ENCODE measurements at places on chromosomes 1 and 21.
A peak's percentile ranks its signal among the peaks of the same experiment; 100 is the strongest.

GRCh38 chr1:81937791-81938450, 137.2 kb downstream of the ADGRL2 start:
- DNase-seq, result no peak

DNA sequence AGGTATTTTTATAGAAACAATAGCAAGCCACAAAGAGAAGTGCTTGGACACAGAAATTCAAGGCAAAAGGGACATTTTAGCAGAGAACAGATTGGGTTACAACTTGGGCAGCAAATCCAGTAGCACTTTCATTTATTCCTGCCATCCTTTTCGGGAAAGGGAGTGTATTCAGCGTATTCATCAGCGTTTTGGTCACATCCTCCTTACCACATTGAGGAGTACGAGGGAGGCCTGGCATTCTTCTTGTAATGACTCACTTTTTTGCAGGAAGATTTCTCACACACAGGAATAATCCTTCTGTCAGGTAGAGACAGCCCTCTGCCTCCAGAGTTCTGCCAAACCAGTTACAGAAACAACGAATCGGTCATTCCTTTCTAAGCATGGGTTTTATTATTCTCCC, 18.1 kb upstream of the FAM78B start:
- peak; percentile 85 for DNase-seq

GRCh38 chr1:115332813-115333608, 5.0 kb downstream of the NGF start:
- no peak for DNase-seq

- DNase-seq, result peak; percentile 30
These were observed 35.4 kb downstream of the CD34 start for GRCh38 chr1:207875532-207875931.

- DNase-seq, result no peak
These were observed 70.3 kb downstream of the CD46 start for GRCh38 chr1:207822124-207822601.

- DNase-seq, result no peak
These were observed 77.5 kb upstream of the DNAJC6 start for GRCh38 chr1:65231718-65232330.

- DNase-seq, result no peak
These were observed 47.0 kb upstream of the DESI2 start for GRCh38 chr1:244605835-244606370.

Data from islet precursor cell (in vitro differentiated cells).